ENCODE measurements at places on chromosomes 11 and 22. TPM values are rescaled to one million over a fixed set of nuclear protein-coding genes. Genes with fewer than 3 reads are reported as not detected.

Gene OR2AG1
- polyA plus RNA-seq: not detected

Gene SLC37A2
- 0.64 TPM for polyA plus RNA-seq

Gene MMP3
- 0.77 TPM for polyA plus RNA-seq

Gene TMEM86A
- polyA plus RNA-seq: 1.5 TPM

Measured in adipose tissue (tissue), 3 donors.